NCI-H187 (cell line): ENCODE measurements at places on chromosomes 5 and 9.

DNA sequence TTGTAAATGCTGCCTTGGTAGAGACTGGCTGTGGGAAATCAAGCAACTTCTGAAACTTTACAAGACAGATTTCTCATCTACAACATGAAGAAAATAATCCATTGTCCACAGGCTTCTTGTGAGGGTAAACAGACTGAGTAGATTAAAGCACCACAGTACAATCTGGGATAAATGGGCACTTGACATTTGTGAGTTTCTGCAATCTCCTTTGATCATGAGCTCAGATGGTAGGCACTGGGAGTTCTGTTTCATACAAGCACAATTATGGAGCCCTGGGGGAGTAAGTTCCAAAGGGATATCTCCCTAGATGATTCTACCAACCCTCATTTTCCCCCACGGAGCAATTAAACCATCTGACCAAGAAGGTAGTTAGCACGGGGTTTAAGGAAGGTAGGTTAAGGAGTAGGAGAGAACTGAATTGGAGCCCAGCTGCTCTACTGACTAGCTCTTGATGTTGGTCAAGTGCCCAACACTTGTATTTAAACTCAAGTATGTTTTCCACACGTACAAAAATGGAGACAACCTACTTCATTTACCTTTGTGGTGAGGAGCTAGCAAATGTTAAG lies 479.5 kb upstream of the TNC start:
- no peak for DNase-seq

DNA sequence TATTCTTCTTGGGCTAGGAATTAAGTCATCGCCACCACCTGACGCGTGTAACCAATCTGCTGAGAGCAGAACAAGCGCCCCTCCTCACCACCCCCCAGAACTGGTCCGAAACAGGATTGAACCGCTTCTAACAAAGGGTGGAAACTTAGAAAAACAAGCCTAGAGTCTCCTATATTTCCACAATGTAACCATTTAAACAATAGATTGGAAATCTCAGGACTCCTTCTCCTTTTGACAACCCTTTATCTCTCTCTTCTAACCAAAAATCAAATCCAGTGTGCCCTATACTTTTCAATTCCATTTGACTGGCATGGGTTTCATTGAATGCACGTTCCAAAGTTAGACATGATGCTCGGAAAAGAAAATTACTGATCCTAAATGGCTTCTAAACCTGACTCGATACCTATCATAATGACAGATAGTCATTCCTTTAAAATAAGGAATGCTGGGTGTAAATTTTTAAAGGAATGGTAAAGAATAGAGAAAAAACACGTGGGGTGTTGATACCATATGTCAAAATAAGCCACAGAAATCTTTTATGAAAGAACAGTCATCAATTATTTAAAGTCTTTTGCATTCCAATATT lies 1.2 kb downstream of the ARRDC3 start:
- peak; percentile 43 for DNase-seq

GRCh38 chr5:113125371-113125770 lies 148.8 kb downstream of the DCP2 start:
- DNase-seq = no peak

- DNase-seq = no peak
Observed at GRCh38 chr9:131304676-131305355, 15.3 kb downstream of the PLPP7 start.

DNA sequence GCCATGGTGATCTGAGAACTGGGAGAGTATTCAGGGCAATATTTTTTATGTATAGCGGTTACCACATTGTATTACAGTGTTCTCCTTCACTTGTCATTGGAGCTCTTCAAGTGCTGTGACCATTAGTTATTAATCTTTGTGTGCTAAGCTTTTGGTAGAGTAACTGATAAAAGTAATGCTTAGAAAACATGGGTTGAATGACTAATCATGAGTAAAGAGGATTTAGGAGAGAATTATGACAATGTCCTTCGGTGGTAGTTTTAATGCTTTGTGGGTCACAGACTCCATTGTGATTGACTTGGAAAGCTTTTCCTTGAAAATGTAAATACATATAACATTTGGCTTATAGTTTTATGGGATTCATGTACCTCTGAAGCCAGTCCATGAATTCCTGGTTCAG lies 21.4 kb downstream of the TGFBR1 start:
- no peak for DNase-seq

- DNase-seq = no peak
Observed at GRCh38 chr9:136021171-136021871, 60.1 kb upstream of the UBAC1 start.

DNA sequence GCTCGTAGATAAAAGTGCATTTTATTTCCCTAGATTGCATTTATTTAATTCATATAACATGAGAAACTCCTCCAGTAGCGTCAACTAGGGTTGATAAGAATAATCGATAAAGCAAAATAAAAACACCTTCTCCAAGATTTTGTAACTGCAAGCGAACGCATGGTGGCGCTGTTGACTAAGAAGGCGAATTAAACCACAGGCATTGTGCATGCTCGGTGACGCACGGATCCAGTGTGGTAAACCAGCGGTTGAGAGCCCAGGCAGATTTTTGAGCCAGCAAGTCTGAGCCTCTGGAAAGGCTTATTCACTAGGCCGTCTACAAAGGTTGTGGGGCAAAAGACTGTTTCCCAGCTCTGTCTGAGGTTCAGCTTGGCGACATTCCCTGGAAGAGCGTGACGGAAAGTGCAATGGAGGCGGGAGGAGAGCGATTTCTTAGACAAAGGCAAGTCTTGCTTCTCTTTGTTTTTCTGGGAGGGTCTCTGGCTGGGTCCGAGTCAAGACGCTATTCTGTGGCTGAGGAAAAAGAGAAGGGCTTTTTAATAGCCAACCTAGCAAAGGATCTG lies at the start of gene PCDHB3:
TSS of gene PCDHB3 (plus strand) at position 231 of the 563 bp plus-strand sequence. CDS start at position 408, 177 bp downstream.
- DNase-seq = no peak

DNA sequence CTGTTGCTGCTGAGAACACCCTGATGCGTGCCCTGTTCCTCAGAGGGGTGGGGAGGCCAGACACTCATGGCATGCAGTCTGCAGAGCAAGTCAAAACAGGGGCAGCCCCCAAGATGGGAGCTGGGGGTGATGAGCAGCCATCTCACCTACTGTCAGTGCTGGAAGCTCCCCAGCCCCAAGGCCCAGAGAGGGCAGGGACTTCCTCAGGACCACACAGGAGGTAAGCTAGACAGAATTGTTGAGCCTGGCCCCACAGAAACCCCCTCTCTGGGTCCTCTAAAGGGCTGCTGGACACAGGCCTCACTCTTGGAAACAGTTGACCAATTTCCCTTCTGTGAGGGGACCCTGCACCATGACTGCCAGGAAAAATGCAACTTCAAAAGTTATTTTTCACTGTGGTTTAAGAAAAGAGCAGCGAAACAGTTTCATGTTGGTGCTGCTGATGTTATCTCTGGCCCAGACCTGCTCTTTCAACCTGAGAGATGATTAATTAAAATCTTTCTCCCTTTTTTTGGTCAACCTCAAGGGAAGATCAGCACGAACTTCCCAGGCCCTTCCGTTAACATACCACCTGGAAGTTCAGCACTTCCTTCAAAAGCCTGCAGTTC lies 9.6 kb downstream of the CSF2 start:
- DNase-seq = no peak

- no peak for DNase-seq
Observed at GRCh38 chr9:34125681-34126206, 754 bp downstream of the DCAF12 start.

DNA sequence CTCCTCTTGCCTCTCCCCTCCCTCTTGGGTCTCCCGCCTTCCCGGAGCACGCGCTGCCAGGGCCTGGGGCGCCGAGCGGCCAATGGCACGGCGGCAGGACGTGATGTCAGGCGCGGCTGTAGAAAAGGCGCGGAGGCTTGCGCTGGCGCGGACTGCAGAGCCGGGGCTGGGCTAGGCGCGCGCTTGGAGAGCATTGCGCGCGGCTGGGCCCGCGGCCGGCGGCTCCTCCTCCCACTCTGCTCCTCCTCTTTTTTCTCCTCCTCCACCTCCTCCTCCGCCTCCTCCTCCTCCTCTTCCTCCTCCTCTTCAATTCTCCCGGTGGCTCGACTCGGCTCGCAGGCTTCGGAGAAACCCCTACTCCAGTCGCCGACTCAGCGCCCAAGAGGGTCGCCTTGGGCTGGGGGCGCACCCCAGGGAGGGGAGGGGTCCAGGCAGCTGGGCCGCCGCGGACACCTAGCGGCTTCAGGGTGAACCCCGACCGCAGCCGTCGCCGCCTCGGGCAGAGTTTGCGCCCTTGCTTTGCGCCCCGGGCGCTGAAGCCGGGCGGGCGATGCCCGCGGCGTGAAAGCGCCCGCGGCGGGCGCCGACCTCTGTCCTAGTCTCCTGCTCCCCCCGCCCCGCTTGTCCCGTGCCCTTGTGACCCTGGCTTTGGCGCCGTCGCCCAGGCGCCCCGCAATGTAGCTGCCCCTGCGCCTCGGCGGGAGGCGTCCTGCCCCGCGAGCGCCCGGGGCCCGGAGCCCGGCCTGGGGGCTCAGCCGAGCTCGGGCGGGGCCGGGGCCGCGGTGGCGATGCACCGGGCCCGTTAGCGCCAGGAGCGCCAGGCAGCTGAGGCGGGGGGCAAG lies at the start of gene LHX2:
TSS of gene LHX2 (plus strand) at position 309 of the 842 bp plus-strand sequence. CDS start 581 bp downstream, outside the sequence.
- DNase-seq = peak; percentile 25

DNA sequence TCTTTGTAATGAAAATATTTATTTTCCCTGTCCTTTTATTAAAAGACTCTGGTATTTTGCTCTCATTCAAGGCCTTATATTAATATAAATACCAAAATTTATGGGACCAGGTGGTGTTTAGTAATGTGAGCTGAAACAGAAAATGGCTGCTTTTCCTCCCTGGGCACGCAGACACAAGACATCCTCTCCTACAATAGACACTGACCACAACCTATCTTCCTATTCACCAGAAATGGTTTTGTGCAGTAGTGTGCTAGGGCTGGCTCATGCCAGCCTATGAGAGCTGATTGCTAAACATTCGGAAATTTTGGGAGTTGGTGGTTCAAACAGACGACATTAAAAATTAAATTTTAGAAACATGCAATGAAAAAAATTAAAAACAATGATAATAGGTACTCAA lies 338.2 kb downstream of the BNC2 start:
- no peak for DNase-seq

DNA sequence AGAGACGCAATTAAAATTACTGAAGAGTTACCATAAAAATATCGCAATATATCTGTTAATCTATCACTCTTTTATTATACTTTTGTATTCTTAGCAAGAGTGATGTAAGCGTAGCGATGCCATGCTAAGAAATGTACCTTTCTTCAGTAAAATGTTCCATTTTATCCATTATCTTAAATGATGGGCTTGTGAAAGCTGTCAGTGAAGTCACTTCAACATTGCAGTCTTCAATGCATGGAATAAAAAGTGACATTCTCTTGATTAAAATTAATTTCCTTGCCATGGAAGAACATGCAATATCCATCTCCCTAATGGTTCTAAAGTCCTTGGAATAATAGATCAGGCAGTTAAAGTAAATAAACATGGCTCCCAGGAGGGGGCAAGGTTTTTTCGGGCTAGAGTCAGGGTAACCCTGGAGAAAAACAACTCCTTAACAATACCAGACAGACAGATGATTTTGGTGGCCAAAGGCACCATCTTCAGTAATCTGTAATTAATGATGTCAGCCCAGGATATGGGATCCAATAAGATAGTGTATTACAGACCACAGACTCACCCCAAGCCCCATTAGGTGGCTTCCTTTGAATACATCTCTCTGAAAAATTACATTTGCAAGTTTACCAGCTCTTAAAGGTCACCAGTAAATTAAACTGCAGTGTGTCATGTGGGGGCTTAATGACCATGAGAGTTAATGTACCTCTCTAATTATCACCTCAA lies 677.1 kb downstream of the DTWD2 start:
- DNase-seq = no peak

GRCh38 chr9:37929441-37929895 lies 25.5 kb upstream of the SLC25A51 start:
- no peak for DNase-seq

- DNase-seq = no peak
Observed at GRCh38 chr9:26470284-26470683, 422.3 kb downstream of the CAAP1 start.

GRCh38 chr9:92706218-92706940 lies 36.4 kb upstream of the IPPK start:
- DNase-seq = no peak

- peak; percentile 44 for DNase-seq
Observed at GRCh38 chr5:128349044-128349858, 188.8 kb downstream of the FBN2 start.

DNA sequence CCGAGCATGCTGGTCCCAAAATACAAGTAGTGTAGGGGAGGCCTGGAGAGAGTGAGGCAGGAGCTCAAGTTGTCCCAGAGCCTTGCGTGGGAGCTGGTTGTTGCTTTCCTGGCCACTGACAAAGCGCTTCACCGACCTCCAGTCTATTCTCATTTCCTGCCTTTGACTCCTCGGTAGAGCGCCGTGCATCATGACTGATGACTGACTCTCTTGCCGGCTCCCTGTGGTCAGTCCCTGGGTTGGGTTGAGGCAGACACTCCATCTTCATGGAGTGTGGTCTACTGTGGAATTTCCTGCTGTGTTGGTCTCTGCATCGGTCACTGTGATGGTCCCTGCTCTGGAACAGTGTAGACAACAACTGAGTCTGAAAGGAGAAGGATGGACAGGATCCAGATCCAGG lies 175.1 kb upstream of the S1PR3 start:
- no peak for DNase-seq

DNA sequence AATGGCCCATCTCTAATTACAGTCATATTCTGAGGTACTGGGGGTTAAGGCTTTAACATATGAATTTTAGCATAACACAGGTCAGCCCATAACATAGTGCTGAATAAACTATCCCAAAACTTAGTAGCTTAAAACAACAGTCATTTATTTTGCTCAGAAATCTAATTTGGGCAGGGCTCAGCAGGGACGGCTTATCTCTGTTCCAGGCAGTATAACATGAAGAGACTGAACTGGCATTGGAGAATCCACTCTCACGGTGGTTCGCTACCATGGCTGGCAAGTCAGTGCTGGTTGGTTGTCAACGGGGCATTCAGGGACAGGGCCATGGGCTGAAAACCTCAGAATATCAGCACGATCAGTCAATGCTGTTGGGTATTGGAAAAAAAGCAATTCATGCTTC lies 520.8 kb upstream of the DAP start:
- DNase-seq = no peak

- DNase-seq = no peak
Observed at GRCh38 chr5:134817006-134817405, 28.8 kb upstream of the C5orf24 start.

GRCh38 chr5:126449751-126450271 lies 26.6 kb downstream of the GRAMD2B start:
- DNase-seq = no peak

- no peak for DNase-seq
Observed at GRCh38 chr5:40797273-40798011, 732 bp downstream of the PRKAA1 start.

GRCh38 chr5:93348231-93348630 lies 232.8 kb downstream of the NR2F1-AS1 start:
- DNase-seq = no peak

DNA sequence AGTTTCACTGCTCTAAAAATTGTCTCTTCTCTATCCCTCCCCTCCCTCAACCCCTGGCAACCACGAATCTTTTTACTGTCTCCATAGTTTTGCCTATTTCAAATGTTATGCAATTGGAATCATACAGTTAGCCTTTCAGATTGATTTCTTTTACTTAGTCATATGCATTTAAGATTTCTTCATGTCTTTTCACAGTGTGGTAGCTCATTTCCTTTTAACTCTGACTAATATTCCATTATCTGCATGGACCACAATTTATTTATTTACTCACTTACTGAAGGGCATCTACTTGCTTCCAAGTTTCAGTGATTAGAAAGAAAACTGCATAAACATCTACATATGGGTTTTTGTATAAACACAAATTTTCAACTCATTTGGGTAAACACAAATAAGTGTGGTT lies 372.3 kb downstream of the CDH18 start:
- no peak for DNase-seq
